ENCODE measurements at places on chromosomes 5 and 9.

GRCh38 chr9:36407122-36407723 is 7.2 kb upstream of the RNF38 start:
- peak; percentile 67 for DNase-seq
- no peaks in the 10 kb centered on the region for H3K4me1 ChIP-seq
- peak overlapping the region; percentile 22 for H3K27ac ChIP-seq
- no peaks in the 10 kb centered on the region for H3K36me3 ChIP-seq
- H3K4me3 ChIP-seq, result no peak overlapping the region

GRCh38 chr9:98191181-98191608 is 1.2 kb downstream of the CORO2A start:
- H3K4me1 ChIP-seq, result no peaks in the 10 kb centered on the region
- no peak overlapping the region for H3K27ac ChIP-seq

DNA sequence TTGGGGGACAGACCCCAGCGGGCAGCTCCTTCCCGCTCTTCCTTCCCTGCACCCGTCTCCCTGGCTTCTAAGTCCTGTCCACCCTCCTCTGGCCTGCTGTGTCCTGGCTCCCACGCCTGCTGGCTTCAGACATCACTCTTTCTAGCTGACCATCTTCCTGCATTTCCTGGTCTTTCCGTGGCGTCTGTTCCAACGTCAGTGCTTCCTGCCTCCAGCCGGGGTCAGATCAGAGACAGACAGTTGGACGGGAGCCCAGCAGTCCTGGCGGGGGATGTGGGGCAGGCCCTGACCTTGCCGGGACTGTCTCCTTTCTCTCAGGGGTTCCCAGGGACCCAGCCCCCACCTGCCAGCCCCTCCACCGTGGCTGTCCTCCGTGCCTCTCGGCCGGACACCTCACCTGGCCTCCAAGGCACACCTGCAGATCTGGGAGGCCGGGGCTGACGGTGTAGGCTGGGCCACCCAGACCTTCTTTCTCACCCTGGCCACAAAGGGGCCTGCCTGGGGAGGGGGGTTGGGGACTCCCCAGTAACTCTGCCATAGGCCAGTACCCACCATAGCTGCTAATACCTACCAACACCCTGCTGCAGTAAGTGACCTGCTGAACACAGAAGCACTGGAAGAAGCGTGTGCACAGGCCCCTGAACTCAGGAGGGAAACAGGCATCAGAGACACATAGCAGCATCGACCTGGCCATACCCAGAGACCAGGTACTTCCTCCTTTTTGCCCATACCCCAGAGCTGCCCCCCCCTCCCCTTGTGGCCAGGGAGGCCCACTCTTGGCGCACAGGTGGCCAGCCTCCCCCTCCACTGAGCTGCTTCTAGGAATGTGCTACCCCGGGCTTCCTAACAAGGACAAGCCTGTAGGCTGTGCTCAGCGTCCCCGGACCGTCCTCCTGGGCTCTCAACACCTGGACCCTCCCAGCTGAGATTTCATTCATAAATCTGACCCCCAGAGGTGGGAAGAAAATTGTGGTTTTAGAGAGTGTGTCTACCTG is 5.1 kb downstream of the NRARP start:
- peak; percentile 90 for DNase-seq
- H3K4me1 ChIP-seq, result peaks cover 14% of the 10 kb centered on the region
- H3K36me3 ChIP-seq, result no peaks in the 10 kb centered on the region
- H3K27me3 ChIP-seq, result peaks cover 43% of the 10 kb centered on the region
- no peak overlapping the region for H3K4me3 ChIP-seq
- H3K27ac ChIP-seq, result no peak overlapping the region

GRCh38 chr5:107437986-107438510 is 232.7 kb downstream of the EFNA5 start:
- DNase-seq, result no peak
- peaks cover 26% of the 10 kb centered on the region for H3K4me1 ChIP-seq
- no peaks in the 10 kb centered on the region for H3K36me3 ChIP-seq
- H3K27me3 ChIP-seq, result no peaks in the 10 kb centered on the region
- no peak overlapping the region for H3K4me3 ChIP-seq

GRCh38 chr5:39464088-39464487 is 39.3 kb upstream of the DAB2 start:
- H3K27ac ChIP-seq, result no peak overlapping the region
- H3K4me1 ChIP-seq, result no peaks in the 10 kb centered on the region
- no peaks in the 10 kb centered on the region for H3K36me3 ChIP-seq
- DNase-seq, result no peak

DNA sequence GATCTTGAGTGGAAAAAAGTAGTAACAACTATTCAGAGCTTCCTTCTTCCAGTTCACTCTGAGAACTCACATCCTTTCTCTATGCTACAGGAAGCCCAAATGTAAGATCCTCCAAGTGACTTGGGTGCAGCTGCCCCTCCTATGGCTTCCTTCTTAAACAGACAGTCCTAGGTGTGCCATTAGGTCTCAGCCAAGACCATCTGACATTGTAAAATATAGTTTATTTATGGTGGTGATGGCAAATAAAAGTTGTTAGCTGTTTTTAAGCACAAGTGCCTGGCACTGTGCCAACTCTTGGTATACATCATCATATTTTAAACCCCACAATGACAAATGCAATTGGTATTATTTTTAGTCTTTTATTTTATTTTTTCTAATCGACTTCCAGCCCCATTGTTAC is 58.1 kb downstream of the TMEM252 start:
- no peak overlapping the region for H3K27ac ChIP-seq
- peaks cover 25% of the 10 kb centered on the region for H3K36me3 ChIP-seq
- no peak overlapping the region for H3K4me3 ChIP-seq
- no peaks in the 10 kb centered on the region for H3K27me3 ChIP-seq

DNA sequence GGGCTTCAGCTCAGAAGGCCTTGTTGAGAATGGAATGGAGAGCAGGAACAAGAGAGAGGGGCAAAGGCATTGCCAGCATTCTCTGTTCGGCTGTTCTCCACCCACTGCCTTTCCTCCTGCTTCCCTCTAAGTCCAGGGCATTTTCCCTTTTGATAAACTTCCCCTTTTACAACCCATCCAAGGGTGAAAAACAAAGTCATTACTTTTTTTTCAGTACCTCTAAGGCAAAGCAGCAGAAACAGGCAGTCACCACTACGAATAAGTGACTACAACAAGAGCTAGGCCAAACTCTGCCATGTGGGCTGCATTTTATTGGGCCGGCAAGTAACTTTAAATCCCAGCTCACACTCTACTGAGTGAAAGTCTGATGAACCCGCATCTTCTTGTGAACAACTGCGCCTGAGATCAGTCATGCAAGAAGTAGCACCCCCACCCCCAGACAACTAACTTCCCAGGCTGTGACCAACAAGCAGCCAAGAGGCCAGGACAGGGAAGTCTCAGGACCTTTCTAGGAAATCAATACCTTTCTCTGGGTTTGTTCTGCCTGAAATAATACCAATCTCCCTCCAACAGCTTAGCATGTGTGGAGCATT is 13.1 kb downstream of the IL7R start:
- no peaks in the 10 kb centered on the region for H3K4me1 ChIP-seq
- DNase-seq, result no peak

- H3K4me1 ChIP-seq, result no peaks in the 10 kb centered on the region
- H3K27ac ChIP-seq, result no peak overlapping the region
- H3K4me3 ChIP-seq, result no peak overlapping the region
- H3K27me3 ChIP-seq, result no peaks in the 10 kb centered on the region
- peaks cover 4% of the 10 kb centered on the region for H3K36me3 ChIP-seq
These were observed 146.9 kb downstream of the AUH start for GRCh38 chr9:91214867-91215266.

Data from cardiac muscle cell (in vitro differentiated cells and primary cell).